ENCODE measurements at places on chromosomes 3 and 15. TPM values are rescaled to one million over a fixed set of nuclear protein-coding genes. Genes with fewer than 3 reads are reported as not detected.

TMC3 gene
- not detected for total RNA-seq

ZBBX gene
- total RNA-seq, result not detected

ZKSCAN7 gene
- 0.73 TPM for total RNA-seq

GCNT3 gene
- not detected for total RNA-seq

GOLGA6D gene
- total RNA-seq, result not detected

SLC22A14 gene
- not detected for total RNA-seq

SLC9A9 gene
- 0.88 TPM for total RNA-seq

DNA sequence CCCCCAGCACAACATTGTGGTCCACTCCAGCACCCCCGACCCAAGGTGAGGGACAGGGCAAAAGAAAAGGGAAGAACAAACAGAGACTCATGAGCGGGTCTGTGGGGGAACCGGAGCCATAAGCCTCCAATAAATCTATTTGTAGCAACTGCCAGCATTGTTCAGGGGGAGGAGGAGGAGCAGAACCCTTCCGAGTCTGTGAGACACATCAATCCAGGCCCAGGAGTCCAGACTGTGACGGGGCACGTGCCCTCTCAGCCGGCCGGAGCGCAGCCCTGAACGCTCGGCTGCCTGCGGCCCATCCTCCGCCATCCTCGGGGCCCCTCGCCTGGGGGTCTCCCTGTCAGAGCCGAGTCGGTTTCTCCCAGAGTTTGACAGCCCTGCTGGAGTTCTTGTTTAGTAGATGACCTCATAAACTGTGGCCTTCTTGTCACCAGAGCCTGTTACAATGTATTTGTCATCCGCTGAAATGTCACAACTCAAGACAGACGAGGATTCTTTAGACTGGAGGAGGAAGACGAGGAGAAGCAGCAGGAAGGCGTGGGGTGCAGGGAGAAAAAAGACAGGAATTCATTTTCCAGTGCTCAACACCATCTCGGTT lies 47.9 kb downstream of the TLE3 start:
- H3K36me3 ChIP-seq, result peaks cover 41% of the 10 kb centered on the region
- no peak for DNase-seq
- no peak overlapping the region for H3K27ac ChIP-seq

DNA sequence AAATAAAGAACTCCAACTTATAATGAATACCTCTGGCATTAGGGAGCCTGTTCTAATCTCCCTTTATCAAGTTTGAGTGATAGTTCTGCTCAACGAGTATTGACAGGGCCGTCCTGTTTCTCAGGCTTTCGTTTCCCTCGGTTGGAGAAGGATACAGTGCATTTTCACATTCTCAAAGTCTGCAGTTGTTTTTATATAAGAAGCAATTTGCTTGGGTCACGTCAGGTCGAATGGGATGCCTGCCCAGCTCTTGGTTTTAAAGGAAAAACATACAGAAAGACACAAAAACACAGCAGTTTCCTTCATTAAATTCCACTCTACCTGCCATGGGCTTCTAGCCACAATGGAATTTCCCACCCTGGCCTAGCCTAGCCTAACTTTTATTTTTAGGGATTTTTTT lies 366.3 kb downstream of the TIGIT start:
- no peak overlapping the region for H3K4me3 ChIP-seq
- peaks cover 1% of the 10 kb centered on the region for H3K36me3 ChIP-seq
- no peaks in the 10 kb centered on the region for H3K4me1 ChIP-seq
- H3K27me3 ChIP-seq, result no peaks in the 10 kb centered on the region
- H3K27ac ChIP-seq, result no peak overlapping the region
- no peak for DNase-seq

GRCh38 chr15:29924750-29925149 lies 102.5 kb upstream of the TJP1 start:
- peaks cover 11% of the 10 kb centered on the region for H3K27me3 ChIP-seq
- no peaks in the 10 kb centered on the region for H3K4me1 ChIP-seq
- H3K36me3 ChIP-seq, result no peaks in the 10 kb centered on the region
- DNase-seq, result no peak
- H3K4me3 ChIP-seq, result no peak overlapping the region
- H3K27ac ChIP-seq, result no peak overlapping the region

GRCh38 chr3:69791919-69792399 lies 52.7 kb downstream of the MITF start:
- H3K27me3 ChIP-seq, result no peaks in the 10 kb centered on the region
- no peak overlapping the region for H3K27ac ChIP-seq
- H3K4me3 ChIP-seq, result no peak overlapping the region
- no peaks in the 10 kb centered on the region for H3K4me1 ChIP-seq
- DNase-seq, result no peak
- H3K36me3 ChIP-seq, result no peaks in the 10 kb centered on the region

DNA sequence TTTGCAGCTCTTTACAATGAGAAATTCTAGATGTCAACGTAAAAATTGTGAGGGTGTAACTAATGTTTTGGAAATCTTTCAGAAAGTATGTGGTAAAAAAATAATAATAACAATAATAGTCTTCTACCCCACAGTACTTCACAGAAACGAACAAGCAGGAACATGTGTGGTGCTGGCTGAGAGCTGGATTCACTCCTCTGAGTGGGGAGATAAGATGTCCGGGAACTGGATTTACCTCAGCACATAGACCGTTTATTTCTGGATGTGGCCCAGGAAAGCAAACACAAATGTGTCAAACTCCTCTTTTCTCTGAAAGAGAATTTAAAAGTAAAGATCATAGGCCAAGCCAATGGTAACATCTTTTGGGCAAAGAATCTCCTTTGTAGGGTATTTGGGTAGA lies 103.4 kb downstream of the SLC49A4 start:
- H3K27ac ChIP-seq, result no peak overlapping the region
- H3K4me3 ChIP-seq, result no peak overlapping the region
- H3K36me3 ChIP-seq, result no peaks in the 10 kb centered on the region
- peaks cover 7% of the 10 kb centered on the region for H3K4me1 ChIP-seq
- no peak for DNase-seq

GRCh38 chr15:99452728-99453636 lies 112.8 kb upstream of the MEF2A start:
- H3K4me1 ChIP-seq, result peaks cover 36% of the 10 kb centered on the region
- no peaks in the 10 kb centered on the region for H3K36me3 ChIP-seq
- H3K4me3 ChIP-seq, result no peak overlapping the region
- DNase-seq, result no peak
- H3K27me3 ChIP-seq, result peaks cover 13% of the 10 kb centered on the region

GRCh38 chr15:99442252-99442897 lies 123.4 kb upstream of the MEF2A start:
- H3K27me3 ChIP-seq, result peaks cover 15% of the 10 kb centered on the region
- peaks cover 42% of the 10 kb centered on the region for H3K4me1 ChIP-seq
- DNase-seq, result no peak
- H3K27ac ChIP-seq, result peak overlapping the region; percentile 74
- no peak overlapping the region for H3K4me3 ChIP-seq

GRCh38 chr3:186930143-186930640 lies at the start of gene ST6GAL1:
ST6GAL1 (plus strand) TSS chr3:186930526; CDS start chr3:187042704, 112,178 bp downstream.
- peaks cover 18% of the 10 kb centered on the region for H3K36me3 ChIP-seq
- peak; percentile 67 for DNase-seq
- H3K27ac ChIP-seq, result peak within 1 kb of the TSS; percentile 90
- H3K4me3 ChIP-seq, result peak within 1 kb of the TSS; percentile 87
- no peaks in the 10 kb centered on the region for H3K27me3 ChIP-seq

- peaks cover 28% of the 10 kb centered on the region for H3K4me1 ChIP-seq
- H3K4me3 ChIP-seq, result no peak overlapping the region
- DNase-seq, result no peak
- H3K36me3 ChIP-seq, result peaks cover 30% of the 10 kb centered on the region
- no peaks in the 10 kb centered on the region for H3K27me3 ChIP-seq
These were observed 8.6 kb downstream of the CEP63 start for GRCh38 chr3:134494495-134494894.

GRCh38 chr15:50996641-50997040 lies 88.2 kb downstream of the AP4E1 start:
- H3K27me3 ChIP-seq, result no peaks in the 10 kb centered on the region
- no peak overlapping the region for H3K27ac ChIP-seq
- no peak for DNase-seq
- H3K36me3 ChIP-seq, result peaks cover 27% of the 10 kb centered on the region
- H3K4me3 ChIP-seq, result no peak overlapping the region

GRCh38 chr3:49671291-49672288 lies 2.6 kb upstream of the APEH start:
- peak; percentile 62 for DNase-seq
- H3K4me3 ChIP-seq, result peak overlapping the region; percentile 79
- peak overlapping the region; percentile 75 for H3K27ac ChIP-seq
- H3K27me3 ChIP-seq, result no peaks in the 10 kb centered on the region
- peaks cover 8% of the 10 kb centered on the region for H3K36me3 ChIP-seq

DNA sequence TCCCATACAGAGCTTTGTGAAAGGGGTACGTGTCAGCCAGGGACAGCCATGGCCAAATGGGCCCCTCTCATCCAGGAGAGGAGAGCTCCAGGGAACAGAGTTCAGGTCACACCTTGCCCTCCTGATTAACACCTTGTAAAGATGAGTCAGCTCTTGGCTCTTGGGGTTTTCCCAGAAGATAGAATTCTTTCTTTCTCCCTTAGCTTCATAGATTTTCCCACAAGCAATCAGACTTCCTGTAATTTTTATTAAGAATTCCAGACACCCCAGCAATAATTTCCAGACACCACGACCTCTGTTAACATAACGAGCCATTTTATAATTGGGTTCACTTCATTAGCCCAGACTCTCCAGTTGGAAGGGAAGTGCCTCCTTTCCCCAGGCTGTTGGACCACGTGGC lies 86.4 kb downstream of the LRTM1 start:
- no peak overlapping the region for H3K27ac ChIP-seq
- no peaks in the 10 kb centered on the region for H3K27me3 ChIP-seq

GRCh38 chr15:58909616-58910015 lies 23.9 kb downstream of the SLTM start:
- peak overlapping the region; percentile 12 for H3K27ac ChIP-seq
- H3K36me3 ChIP-seq, result peaks cover 48% of the 10 kb centered on the region
- peaks cover 52% of the 10 kb centered on the region for H3K4me1 ChIP-seq
- DNase-seq, result no peak
- no peak overlapping the region for H3K4me3 ChIP-seq
- no peaks in the 10 kb centered on the region for H3K27me3 ChIP-seq

GRCh38 chr3:111592143-111592542 lies 3.0 kb downstream of the ZBED2 start:
- peaks cover 72% of the 10 kb centered on the region for H3K36me3 ChIP-seq
- peaks cover 70% of the 10 kb centered on the region for H3K4me1 ChIP-seq
- no peaks in the 10 kb centered on the region for H3K27me3 ChIP-seq

DNA sequence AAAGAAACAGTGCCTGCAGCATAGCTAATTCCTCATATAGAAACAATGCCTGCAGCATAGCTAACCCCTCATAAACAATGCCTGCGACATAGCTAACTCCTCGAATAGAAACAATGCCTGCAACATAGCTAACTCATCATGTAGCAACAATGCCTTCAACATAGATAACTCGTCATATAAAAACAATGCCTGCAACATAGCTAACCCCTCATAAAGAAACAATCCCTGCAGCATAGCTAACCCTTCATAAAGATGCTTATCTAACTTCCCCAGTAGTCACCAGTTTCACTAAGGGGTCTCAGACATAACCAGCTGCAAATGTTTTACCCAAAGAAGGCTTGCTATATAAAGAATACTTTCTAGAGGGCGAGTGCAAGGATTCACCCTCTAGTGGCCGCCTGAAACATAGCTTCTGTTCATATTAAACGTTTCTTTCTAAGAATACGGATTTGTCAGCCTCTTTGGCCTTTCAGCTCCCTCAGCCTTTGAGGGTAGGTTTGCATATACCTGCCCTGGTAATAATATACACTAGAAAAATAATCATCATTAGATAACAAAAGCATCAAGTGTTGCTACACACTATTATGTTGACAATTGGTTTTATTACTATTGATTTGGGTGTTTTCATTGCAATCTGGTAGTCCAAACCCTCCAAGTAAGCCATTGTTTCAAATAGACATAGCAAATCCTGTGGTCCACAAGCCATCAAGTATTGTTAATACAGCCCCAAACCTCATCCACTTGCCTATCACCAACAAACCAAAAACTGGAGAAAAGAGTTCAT lies 44.4 kb upstream of the FAN1 start:
- no peak overlapping the region for H3K4me3 ChIP-seq
- peaks cover 9% of the 10 kb centered on the region for H3K36me3 ChIP-seq
- no peak overlapping the region for H3K27ac ChIP-seq
- peaks cover 10% of the 10 kb centered on the region for H3K4me1 ChIP-seq
- H3K27me3 ChIP-seq, result no peaks in the 10 kb centered on the region

GRCh38 chr15:25059698-25060471 lies 105.1 kb downstream of the SNRPN start:
- no peak overlapping the region for H3K27ac ChIP-seq
- H3K4me1 ChIP-seq, result no peaks in the 10 kb centered on the region
- H3K27me3 ChIP-seq, result no peaks in the 10 kb centered on the region
- H3K4me3 ChIP-seq, result no peak overlapping the region
- no peak for DNase-seq
- peaks cover 71% of the 10 kb centered on the region for H3K36me3 ChIP-seq

DNA sequence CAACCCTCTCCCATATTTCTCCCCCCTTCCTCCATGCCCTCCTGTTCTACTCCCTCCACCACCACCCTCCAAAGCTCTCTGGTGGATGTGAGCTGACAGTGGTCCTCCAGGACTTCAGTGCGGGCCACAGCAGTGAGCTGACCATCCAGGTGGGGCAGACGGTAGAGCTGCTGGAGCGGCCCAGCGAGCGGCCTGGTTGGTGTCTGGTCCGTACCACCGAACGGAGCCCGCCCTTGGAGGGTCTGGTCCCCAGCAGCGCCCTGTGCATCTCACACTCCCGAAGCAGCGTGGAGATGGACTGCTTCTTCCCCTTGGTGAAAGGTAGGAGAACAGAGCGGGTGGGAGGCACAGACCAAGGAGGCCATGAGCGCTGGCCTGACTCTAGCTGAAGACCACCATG lies 167.5 kb upstream of the UMPS start:
- H3K27ac ChIP-seq, result no peak overlapping the region
- DNase-seq, result no peak
- H3K27me3 ChIP-seq, result peaks cover 19% of the 10 kb centered on the region
- H3K36me3 ChIP-seq, result no peaks in the 10 kb centered on the region

DNA sequence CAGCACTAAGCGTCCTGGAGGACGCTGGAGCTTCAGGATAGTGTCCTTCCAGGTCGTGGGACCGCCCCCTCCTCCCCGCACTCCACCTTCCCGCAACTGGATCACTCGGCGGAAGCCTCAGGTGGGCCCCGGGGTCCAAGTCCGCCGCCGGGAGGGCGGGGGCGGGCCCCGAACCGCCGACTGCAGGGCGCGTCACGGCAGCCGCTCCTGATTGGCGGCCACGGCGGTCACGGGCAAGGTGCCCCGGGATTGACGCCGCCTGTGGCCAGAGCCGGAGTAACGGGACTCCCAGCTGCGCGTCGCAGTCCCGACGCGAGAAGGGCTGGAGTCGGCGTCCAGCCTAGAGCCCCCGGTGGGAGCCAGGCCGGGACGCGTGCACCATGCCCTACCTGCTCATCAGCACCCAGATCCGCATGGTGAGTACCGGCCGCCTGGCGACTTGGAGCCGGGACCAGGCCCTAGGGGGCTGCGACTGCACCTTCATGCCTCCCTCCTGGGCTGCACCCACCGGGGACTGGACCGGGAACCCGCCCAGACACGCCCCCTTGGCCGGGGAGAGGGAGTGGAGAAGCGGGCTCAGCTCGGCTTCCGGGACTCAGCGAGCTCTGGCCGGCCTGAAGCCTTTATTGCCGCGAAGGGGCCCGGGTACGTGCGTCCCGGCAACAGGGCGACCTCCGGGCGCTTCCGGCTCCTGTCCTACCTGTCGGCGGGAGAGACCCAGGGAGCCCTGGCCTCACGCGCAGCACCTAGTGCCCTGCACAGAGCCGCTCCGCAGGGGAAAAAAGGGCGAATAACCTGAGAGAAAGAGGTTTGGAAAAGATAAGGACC lies at the start of gene GCHFR:
GCHFR (plus strand) TSS at position 268 of the 828 bp plus-strand sequence; CDS start at position 381, 113 bp downstream.
- DNase-seq, result peak; percentile 73
- H3K36me3 ChIP-seq, result peaks cover 3% of the 10 kb centered on the region
- H3K4me1 ChIP-seq, result peaks cover 21% of the 10 kb centered on the region

All from activated T-helper 1 cell treated with anti-CD3 and anti-CD28 coated beads, Interleukin-12 subunit alpha, Interleukin-12 subunit beta, Interleukin-2, Interleukin-4 antibody, amounts not matched to agents 30 ng/mL and 10 ng/mL and 1 ng/mL, durations not matched to agents 14 hours and 24 hours and 36 hours (primary cell).